Occipital lobe (tissue), 3 donors: ENCODE measurements at places on chromosomes 5 and 9. TPM values are rescaled to one million over a fixed set of nuclear protein-coding genes. Genes with fewer than 3 reads are reported as not detected.

DNA sequence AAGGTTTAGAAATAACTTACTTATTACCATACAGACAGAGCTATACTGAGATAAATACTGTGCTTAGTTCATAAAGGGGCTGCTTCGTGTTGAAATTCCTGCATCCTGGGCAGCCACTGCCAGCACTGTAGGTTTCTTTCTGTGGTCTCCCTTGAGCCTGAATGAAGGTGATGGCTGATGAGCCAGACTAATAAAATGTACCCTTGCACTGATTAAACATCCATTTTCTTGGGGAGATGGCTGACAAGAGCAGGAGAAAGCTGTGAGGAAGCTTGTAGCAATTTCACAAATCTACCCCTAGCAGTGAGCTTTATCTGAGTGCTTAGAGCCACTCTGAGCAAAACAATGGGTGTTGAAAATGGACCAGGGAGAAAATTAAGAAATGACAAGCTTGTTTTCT is 23.3 kb upstream of the ZSWIM6 start:
- no peak for DNase-seq

GRCh38 chr9:102841376-102841775 is 153.8 kb upstream of the CYLC2 start:
- DNase-seq: no peak

GRCh38 chr5:81305785-81306184 is 4.4 kb downstream of the ZCCHC9 start:
- DNase-seq: no peak

GRCh38 chr9:96058218-96058617 is 182.7 kb downstream of the ERCC6L2 start:
- DNase-seq: no peak

GRCh38 chr5:64502196-64502595 is 3.6 kb upstream of the RGS7BP start:
- DNase-seq: no peak

DNA sequence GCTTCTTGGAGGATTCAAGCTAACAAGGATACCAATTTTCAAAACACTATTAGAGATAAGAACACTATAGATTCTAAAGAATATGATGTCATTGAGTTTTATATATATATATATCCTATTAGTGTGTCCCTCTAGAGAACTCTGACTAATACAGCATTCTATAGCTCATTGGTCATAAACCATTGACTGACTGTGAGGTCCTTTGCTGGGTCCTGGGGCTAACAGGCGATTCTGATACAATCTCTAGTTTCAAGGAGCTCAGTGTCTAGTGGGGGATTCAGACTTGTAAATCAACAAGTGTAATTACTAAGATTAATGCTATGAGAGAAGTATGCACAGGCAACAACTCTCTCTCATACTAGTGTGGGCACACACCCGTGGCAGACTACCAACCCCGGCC is 234.5 kb downstream of the DENND1A start:
- no peak for DNase-seq

The CD74 gene
- 4.1 TPM for total RNA-seq

GRCh38 chr5:18216729-18217128 is 582.5 kb downstream of the TAF11L14 start:
- no peak for DNase-seq

DNA sequence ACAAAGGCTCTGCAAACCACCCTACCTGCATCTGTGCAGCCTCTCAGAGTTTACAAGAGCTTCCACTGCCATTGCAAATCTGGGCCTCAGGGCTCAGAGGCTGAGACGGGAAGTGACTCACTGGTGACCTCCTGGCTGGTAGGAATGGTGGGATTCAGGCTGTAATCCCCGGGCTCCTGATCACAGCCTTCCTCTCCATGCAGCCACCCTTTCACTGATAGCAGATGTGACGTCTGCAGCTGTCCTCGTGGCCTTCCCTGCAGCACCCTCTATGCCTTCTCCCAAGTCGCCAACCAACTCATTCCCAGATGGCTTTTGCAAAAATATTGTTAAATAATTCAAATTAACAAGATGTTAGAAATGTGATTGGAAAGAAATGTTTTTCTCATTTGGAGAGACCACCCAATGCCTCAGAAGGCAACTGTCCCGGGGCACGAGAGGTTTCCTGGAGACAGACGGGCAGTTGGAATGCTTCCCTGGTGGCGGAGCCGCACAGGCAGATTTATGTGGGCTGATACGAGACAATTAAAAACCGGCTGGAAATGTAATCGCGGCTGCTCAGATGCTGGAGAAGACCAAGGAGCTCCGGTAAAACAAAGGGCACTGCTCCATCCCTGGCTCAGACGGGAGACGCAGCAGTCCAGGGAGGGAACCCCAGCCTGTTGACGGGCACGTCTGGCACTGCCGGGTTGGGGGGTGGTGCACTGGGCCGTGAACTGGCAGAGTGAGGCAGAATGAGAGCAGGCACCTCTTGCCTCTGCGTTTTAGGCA is 34.4 kb upstream of the SLC25A51 start:
- DNase-seq: no peak

- no peak for DNase-seq
These were observed 20.8 kb upstream of the COL15A1 start for GRCh38 chr9:98922721-98923435.

- DNase-seq: no peak
These were observed 11.9 kb downstream of the MYO10 start for GRCh38 chr5:16924206-16924605.

- DNase-seq: no peak
These were observed 103.2 kb upstream of the VCAN start for GRCh38 chr5:83368319-83368718.

- DNase-seq: no peak
These were observed 731.1 kb downstream of the PTPRD start for GRCh38 chr9:9881692-9882091.

DNA sequence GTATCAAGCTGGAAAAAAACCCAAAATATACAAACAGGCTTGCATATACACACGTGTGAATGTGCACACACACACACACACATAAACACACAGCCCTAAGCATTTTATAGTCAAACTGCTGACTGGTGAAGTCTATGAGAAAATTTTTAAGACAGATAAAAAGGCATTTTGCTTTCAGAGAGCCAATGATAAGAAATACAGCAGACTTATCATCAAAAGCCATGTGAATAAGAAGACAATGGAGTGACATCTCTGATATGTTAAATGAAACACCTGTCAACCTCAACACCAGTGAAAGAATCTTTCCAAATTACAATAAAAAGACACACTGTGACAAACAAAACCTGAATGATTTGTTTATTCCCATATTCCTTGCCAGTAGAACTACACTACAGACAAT is 233.3 kb downstream of the CDH9 start:
- DNase-seq: no peak

The NR5A1 gene
- total RNA-seq: under 0.01 TPM

- no peak for DNase-seq
These were observed 95.7 kb downstream of the HOMER1 start for GRCh38 chr5:79418276-79418675.

DNA sequence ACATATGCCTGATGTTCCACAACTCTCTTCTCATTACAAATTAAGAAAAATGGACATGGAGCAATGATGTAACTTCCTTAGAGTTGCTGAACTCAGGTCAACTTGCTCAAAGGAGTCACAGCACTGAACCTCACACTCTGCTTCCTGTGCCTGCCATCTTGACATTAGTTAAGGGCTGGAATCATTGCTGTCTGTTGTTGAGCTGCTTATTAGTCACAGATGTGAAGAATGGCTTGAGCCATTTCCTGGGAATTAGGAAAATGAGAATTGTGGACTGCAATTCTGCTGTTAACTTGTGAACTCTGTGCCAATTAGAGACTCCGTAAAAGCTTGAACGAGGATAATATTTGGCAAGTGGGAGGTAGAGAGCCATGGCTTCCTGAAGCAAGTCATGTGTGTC is 212.0 kb downstream of the ADAMTS12 start:
- DNase-seq: no peak

The NINJ1 gene
- total RNA-seq: 7.5 TPM

DNA sequence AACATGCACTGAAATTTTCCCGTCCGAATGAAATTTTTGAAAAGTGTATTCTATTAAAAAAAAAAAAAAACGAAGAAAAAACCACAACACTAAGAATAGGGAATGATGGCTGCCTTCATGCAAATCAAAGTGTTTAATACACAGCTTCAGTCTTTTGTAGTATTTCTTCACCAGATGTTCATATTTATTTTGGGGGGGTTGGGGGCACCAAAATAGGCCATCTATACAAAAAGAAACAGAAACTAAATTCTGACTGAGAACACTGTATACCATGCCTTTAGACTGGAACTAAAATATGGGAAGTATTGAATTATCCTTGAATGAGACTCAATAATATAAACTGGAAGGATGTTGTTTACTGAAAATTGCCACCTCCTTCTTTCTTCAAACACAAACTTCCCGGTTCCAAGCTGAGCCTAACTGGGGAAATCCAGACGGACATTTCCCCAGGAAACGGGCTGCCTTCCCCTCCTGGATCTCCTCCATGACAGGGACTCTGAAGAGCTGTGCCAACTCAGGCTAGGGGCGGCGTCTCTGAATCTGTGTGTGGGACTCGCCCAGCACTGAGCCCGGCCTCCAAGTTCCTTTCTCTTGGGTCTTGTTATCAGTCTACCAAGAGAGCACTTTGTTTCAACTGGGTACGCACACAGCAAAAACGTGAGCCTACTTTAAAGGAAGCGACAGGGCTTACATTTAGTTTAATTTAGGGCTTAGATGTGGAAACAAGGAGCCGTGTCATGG is 511.3 kb upstream of the ADAMTS16 start:
- DNase-seq: no peak

The PHF24 gene
- 25.6 TPM for total RNA-seq

The FST gene
- 3.0 TPM for total RNA-seq

The RFESD gene
- total RNA-seq: 1.4 TPM

- DNase-seq: no peak
These were observed 48.2 kb downstream of the GABBR2 start for GRCh38 chr9:98660541-98660940.

The CDKN2B gene
- total RNA-seq: 0.16 TPM

The CDKN2A gene
- total RNA-seq: not detected

DNA sequence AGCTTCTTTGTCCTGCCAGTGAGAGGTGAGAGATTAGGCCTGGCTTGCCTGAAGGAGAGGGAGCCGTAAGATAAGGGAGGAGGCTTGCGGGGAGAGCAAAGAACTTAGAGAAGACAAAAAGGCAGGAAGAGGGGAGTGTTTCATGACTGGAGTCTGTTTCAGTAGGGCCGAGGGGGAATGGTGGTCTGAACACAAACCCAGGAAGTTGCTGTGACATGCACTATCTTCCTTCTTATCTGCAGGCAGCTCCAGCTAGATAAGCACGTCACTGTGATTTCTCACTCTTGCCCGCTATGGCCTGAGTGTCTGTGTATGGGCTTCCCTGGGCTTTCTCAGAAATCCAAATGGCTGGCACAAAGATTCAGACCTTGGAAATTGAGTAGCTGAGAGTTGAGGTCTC is 307.5 kb upstream of the CLINT1 start:
- no peak for DNase-seq

DNA sequence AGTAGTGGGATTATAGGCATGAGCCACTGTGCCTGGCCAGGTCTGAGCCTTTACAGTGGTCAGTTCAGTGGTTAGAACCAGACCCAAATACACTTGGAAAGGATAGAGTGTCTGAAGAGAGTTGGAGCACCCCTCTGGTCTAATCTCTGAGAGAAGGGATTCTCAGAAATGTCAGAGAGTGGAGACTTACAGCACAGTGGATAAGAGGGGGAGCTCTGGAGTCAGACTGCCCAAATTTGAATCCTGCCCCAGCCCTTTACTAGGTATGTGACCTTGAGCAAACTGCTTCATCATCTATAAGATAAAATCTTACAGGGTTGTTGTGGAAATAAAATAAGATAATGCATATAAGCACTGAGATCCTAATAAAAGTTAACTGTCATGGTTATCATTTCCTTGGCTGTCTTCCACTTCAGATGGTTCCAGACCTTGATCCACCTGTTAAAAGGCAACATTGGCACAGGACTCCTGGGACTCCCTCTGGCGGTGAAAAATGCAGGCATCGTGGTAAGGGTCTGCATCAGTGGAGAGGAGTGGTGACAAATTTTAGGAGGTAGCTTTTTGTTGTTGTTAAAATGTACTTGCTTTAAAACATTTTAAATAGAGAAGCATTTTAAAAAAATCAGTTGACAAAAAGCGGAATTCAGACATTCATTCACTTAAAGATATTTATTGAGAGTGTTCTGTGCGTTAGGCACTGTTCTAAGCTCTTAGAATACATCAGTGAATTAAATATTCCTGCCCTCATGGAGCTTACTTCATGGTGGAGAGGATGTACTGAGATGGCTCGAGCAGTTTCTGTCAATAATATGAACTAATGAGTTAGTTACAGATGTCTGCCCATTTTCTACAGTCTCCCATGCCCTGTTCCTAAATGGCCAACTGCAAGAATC is 16.0 kb downstream of the SLC36A1 start:
- no peak for DNase-seq

GRCh38 chr5:145825751-145826180 is 9.4 kb downstream of the PRELID2 start:
- no peak for DNase-seq

GRCh38 chr9:100063185-100063584 is 35.6 kb downstream of the ERP44 start:
- no peak for DNase-seq

GRCh38 chr5:111227226-111227782 is 3.1 kb downstream of the CAMK4 start:
- DNase-seq: no peak

DNA sequence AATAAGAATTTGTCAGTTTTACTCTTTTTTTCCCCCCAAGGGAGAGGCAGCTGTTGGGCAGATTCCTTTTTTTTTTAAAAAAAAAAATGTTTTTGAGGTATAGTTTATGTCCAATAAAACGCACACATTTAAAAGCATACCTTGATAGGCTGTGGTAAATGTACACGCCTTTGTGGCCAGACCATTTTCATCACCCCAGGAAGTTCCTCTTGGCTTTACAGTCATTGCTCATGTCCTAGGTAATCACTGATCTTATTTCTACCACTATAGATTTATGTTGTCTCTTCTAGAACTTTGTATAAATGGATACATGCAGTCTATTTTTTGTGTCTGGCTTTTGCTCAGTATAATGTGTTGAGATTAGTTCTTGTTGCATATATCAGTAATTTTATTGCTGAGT is 9.8 kb downstream of the SUB1 start:
- no peak for DNase-seq

GRCh38 chr9:110640736-110641135 is 27.9 kb upstream of the MUSK start:
- DNase-seq: no peak

- DNase-seq: no peak
These were observed 16.2 kb downstream of the LMNB1 start for GRCh38 chr5:126793097-126793496.

- DNase-seq: no peak
These were observed 110.0 kb downstream of the GAS1 start for GRCh38 chr9:86837345-86837744.

GRCh38 chr9:130024597-130024994 is 18.4 kb downstream of the FNBP1 start:
- no peak for DNase-seq

The GPR150 gene
- total RNA-seq: not detected

The PCDHB6 gene
- 3.1 TPM for total RNA-seq

DNA sequence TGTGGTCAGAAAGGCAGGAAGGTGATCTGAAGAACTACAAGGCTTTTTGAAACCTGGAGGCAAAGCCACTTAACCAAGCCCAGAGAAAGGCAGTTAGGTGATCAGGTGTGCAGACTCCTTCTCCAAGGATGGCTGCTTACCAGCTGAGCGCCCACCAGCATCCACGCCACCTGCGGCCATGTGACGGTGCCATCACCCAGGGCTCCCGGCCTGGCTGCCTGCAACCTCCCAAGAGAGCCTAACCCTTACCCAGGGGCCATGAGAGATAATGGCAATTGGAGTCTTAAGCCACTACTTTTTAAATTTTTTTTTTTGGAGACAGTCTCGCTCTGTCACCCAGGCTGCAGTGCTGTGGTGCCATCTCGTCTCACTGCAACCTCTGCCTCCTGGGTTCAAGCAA is 33.1 kb upstream of the PHYKPL start:
- no peak for DNase-seq
